Stimulated activated CD4-positive, alpha-beta T cell treated with anti-CD3 and anti-CD28 coated beads, Interleukin-4, amount 100 ng/mL, for 1 hour (primary cell): ENCODE measurements at places on chromosomes 1 and 21.

DNA sequence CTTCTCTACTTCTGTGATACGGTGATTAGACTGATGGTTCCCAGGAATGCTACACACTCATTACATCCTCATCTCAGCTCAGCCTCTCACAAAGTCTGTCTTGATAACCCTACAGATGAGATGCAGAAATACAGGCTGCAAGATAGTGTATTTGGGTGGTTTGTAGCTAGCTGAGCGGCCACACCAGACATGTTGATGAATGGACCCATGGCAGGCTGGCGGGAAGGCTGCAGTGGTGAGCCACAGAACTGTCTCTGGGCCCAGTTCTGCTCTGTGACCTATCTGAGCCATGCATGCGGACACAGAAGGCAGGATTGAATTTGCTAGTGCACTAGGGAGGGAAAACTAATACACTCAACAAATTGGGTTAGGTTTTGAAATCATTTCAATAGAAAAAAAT, 71.9 kb downstream of the LRRN2 start:
- DNase-seq = no peak

GRCh38 chr1:103267893-103268292, 159.6 kb upstream of the COL11A1 start:
- no peak for DNase-seq

GRCh38 chr1:230423261-230423660, 2.9 kb downstream of the PGBD5 start:
- DNase-seq = no peak

DNA sequence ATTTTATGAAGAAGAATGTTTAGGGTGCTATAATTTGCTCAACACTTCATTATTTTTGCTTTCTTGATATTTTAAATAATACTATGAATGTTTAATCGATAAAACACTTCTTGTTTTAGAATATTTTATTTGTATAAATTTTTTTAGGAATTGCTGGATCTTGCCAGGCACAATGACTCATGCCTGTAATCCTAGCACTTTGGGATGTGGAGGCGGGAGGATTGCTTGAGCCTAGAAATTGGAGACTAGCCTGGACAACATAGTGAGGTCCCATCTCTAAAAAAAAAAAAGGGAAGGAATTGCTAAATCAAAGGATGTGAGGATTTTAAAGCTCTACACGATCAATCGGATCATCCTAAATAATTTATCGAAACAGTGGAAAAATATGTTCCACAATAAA, 17.6 kb downstream of the RNF11 start:
- no peak for DNase-seq

DNA sequence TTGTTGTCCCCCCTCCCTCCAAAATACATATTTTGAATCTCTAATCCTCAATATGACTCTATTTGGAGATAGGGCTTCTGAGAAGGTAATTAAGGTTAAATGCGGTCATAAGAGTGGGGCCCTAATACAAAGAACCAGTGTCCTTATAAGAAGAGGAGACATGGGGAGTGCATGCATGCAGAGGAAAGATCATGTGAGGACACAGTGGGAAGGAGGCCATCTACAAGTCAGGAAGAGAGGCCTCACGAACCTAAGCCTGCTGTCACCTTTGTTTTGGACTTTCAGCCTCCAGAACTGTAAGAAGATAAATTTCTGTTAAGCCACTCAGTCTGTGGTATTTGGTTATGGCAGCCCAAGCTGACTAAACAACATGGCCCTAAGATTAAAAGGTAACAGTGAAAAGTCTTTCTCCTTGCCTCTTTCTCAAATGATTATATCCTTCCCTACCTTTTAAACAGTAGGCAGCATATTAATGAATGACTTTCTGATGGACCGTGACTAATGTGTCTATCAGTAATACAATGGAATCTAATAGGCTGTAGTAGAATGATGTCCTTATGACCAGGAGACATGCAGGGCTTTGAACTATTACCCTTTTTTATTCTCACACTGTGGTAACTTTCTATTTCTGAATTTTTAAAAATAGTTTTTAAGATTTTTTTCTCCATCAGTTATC, 40.6 kb upstream of the ST6GALNAC3 start:
- DNase-seq = no peak

DNA sequence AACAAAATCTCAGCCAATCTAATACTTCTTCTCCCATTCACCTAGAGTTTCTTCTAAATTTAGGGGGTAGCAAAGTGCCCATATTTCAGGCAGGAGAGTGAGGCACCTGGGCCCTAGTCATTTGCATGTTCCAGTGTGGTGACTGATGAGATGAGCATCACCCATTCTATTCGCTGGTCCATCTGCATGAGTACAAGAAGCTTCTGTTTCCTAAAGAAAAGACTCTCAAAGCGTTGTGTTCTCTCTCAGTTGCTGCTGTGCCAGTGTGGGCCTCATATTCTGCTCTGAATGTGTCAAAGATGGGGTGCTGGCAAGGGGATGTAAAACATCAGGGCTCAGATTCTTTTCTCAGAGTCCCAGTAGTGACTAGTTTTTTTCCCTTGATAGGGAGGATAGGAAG, 16.1 kb upstream of the DPYD start:
- no peak for DNase-seq

GRCh38 chr1:33305816-33306652, 14.9 kb downstream of the A3GALT2 start:
- no peak for DNase-seq

GRCh38 chr21:40143822-40144525, 276.7 kb downstream of the PCP4 start:
- peak; percentile 33 for DNase-seq
